ENCODE measurements at places on chromosomes 5 and 9. TPM values are rescaled to one million over a fixed set of nuclear protein-coding genes. Genes with fewer than 3 reads are reported as not detected.

RNF208 gene
- 0.13 TPM for total RNA-seq

HAND1 gene
- total RNA-seq: not detected

NADK2 gene
- total RNA-seq: 6.5 TPM

CXCL14 gene
- total RNA-seq: not detected

CTXN3 gene
- not detected for total RNA-seq

LCP2 gene
- total RNA-seq: under 0.01 TPM

GPR150 gene
- total RNA-seq: 1.0 TPM

LHX3 gene
- total RNA-seq: not detected

GLRA1 gene
- not detected for total RNA-seq

GABRG2 gene
- total RNA-seq: not detected

MARVELD2 gene
- total RNA-seq: 0.88 TPM

SH2D3C gene
- total RNA-seq: 0.08 TPM

GLIPR2 gene
- total RNA-seq: 27.7 TPM

RPS23 gene
- 4,424 TPM for total RNA-seq

DNAJC18 gene
- total RNA-seq: 7.8 TPM

DOCK8 gene
- total RNA-seq: 0.24 TPM

LSM11 gene
- 2.3 TPM for total RNA-seq

HARS1 gene
- 81.6 TPM for total RNA-seq

PPIC gene
- 36.8 TPM for total RNA-seq

CYLC2 gene
- not detected for total RNA-seq

C7 gene
- 3.1 TPM for total RNA-seq

FIBCD1 gene
- 4.7 TPM for total RNA-seq

NMUR2 gene
- 0.24 TPM for total RNA-seq

Data from epithelial cell of alveolus of lung (primary cell).